BJ (cell line): ENCODE measurements at places on chromosomes 13 and 19. TPM values are rescaled to one million over a fixed set of nuclear protein-coding genes. Genes with fewer than 3 reads are reported as not detected.

Gene PGLYRP1
- polyA plus RNA-seq, result not detected in 2 replicates

Gene ZNF611
- 2.4 and 3.8 TPM in 2 replicates for polyA plus RNA-seq

Gene ZNF439
- polyA plus RNA-seq, result 3.0 and 5.1 TPM in 2 replicates

Gene ZNF43
- 1.8 and 3.4 TPM in 2 replicates for polyA plus RNA-seq

Gene HSH2D
- not detected in 2 replicates for polyA plus RNA-seq

Gene TUBB4A
- not detected in 2 replicates for polyA plus RNA-seq

Gene NLRP5
- not detected in 2 replicates for polyA plus RNA-seq

Gene SUPT20H
- polyA plus RNA-seq, result 33.4 and 50.0 TPM in 2 replicates

Gene ICAM1
- 42.5 and 55.9 TPM in 2 replicates for polyA plus RNA-seq

Gene ATP8B3
- polyA plus RNA-seq, result 2.7 and 4.6 TPM in 2 replicates

Gene KCNC3
- 0.02 and 0.04 TPM in 2 replicates for polyA plus RNA-seq

Gene NACC1
- polyA plus RNA-seq, result 46.8 and 98.7 TPM in 2 replicates

Gene SMIM7
- polyA plus RNA-seq, result 61.4 and 104 TPM in 2 replicates

Gene DAND5
- not detected in 2 replicates for polyA plus RNA-seq

Gene PINLYP
- 2.0 and 2.2 TPM in 2 replicates for polyA plus RNA-seq

Gene ZNF540
- 0.58 and 0.65 TPM in 2 replicates for polyA plus RNA-seq

Gene RETN
- polyA plus RNA-seq, result not detected in 2 replicates

Gene DLL3
- polyA plus RNA-seq, result 0.71 and 1.0 TPM in 2 replicates

Gene TMIGD2
- polyA plus RNA-seq, result not detected in 2 replicates

Gene GAMT
- 26.9 and 43.7 TPM in 2 replicates for polyA plus RNA-seq

Gene FLT3
- 0.01 TPM in 1 of 2 replicates, not detected in the other for polyA plus RNA-seq

Gene TIMM50
- 86.1 and 97.8 TPM in 2 replicates for polyA plus RNA-seq

Gene TRPM4
- polyA plus RNA-seq, result 12.8 and 17.6 TPM in 2 replicates

Gene TLE2
- polyA plus RNA-seq, result 0.74 and 1.0 TPM in 2 replicates

Gene TNNT1
- 10.4 and 10.5 TPM in 2 replicates for polyA plus RNA-seq

Gene AP1M2
- not detected in 2 replicates for polyA plus RNA-seq

Gene PDE4C
- 0.06 and 0.12 TPM in 2 replicates for polyA plus RNA-seq

Gene PRX
- 1.9 and 2.4 TPM in 2 replicates for polyA plus RNA-seq

Gene MRPL34
- polyA plus RNA-seq, result 19.9 and 26.3 TPM in 2 replicates

Gene OSCAR
- 0.27 and 0.66 TPM in 2 replicates for polyA plus RNA-seq

Gene CEACAM19
- 6.1 and 8.9 TPM in 2 replicates for polyA plus RNA-seq

Gene WDR87
- polyA plus RNA-seq, result not detected in 2 replicates

Gene GIPC3
- 0.36 and 0.63 TPM in 2 replicates for polyA plus RNA-seq

Gene ADGRE3
- polyA plus RNA-seq, result not detected in 2 replicates

Gene VAV1
- polyA plus RNA-seq, result not detected in 2 replicates

Gene ZNF723
- not detected in 2 replicates for polyA plus RNA-seq

Gene CD177
- polyA plus RNA-seq, result 1.1 and 1.7 TPM in 2 replicates

Gene AMER2
- not detected in 2 replicates for polyA plus RNA-seq

Gene IGFL1
- not detected in 2 replicates for polyA plus RNA-seq

Gene PSG4
- polyA plus RNA-seq, result 5.7 and 5.8 TPM in 2 replicates

Gene GAPDHS
- polyA plus RNA-seq, result not detected in 2 replicates

Gene NMRK2
- polyA plus RNA-seq, result not detected in 2 replicates

Gene AKAP8L
- 25.8 and 27.5 TPM in 2 replicates for polyA plus RNA-seq

Gene IZUMO4
- 0.76 and 1.3 TPM in 2 replicates for polyA plus RNA-seq

Gene CYP4F12
- not detected in 2 replicates for polyA plus RNA-seq

Gene SHISA7
- not detected in 2 replicates for polyA plus RNA-seq

Gene CALR3
- polyA plus RNA-seq, result not detected in 2 replicates

Gene ATP4A
- not detected in 2 replicates for polyA plus RNA-seq

Gene MED16
- polyA plus RNA-seq, result 21.5 and 39.8 TPM in 2 replicates

Gene CAMSAP3
- polyA plus RNA-seq, result not detected in 2 replicates

Gene SIGLEC9
- polyA plus RNA-seq, result not detected in 2 replicates

Gene MCEMP1
- polyA plus RNA-seq, result not detected in 2 replicates

Gene ACER1
- polyA plus RNA-seq, result 0.05 and 0.10 TPM in 2 replicates

Gene LCP1
- 0.06 TPM in 1 of 2 replicates, not detected in the other for polyA plus RNA-seq
